Uterus (tissue), 4 donors: ENCODE measurements at places on chromosomes 13 and 19. TPM values are rescaled to one million over a fixed set of nuclear protein-coding genes. Genes with fewer than 3 reads are reported as not detected.

Gene SPACA4
- total RNA-seq: not detected

Gene RASIP1
- total RNA-seq: 42.0 TPM

Gene LRRC8E
- total RNA-seq: not detected

Gene MEIOSIN
- total RNA-seq: not detected

Gene DOCK9
- 101 TPM for total RNA-seq

Gene KLF1
- total RNA-seq: 0.77 TPM

Gene ZNF566
- total RNA-seq: 11.3 TPM

Gene ZNF433
- 1.5 TPM for total RNA-seq

Gene PSG11
- not detected for total RNA-seq

Gene NLRP4
- not detected for total RNA-seq

DNA sequence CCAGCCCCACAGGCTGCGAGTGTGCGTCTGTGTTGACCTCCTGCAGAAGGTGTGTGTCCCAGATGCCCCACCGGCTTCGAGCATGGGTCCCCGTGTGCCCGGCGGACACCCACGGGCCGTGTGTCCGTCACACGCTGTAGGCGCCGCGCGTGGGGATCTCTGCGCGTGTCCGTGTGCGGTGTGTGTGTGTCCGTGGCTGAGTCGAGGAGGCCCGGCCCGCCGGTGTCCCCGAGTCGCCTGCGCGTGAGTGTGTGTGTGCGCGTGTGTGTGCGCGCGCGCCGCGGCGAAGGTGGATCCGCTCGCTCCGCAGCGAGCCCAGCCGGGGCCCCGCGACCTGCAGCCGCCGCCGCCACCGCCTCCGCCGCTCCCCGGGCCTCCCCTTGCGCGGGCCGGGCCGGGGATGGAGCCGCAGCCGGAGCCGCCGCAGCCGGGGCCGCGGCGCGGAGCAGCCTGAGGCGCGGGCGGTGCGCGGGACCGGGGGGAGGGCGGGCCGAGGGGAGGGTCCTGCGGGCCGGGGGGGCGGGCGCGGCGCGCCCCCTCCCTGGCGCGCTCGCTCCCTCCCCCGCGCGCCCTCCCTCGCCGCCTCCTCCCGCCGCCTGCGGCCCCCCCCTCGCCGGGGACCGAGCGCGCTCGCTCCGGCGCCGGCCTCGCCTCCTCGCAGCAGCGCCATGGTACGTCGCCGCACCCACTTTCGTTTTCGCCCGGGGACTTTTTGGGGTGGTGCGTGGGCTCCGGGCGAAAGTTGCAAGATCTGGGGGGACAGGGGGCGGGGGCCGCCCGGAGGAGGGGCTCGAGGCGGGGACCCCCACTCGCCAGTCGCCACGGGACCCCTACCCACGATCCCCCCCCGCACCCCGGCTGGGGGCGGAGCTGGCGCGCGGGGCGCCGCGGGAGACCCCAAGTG is 7.1 kb upstream of the NFIC start:
- peak; percentile 65 for DNase-seq

Gene LILRA6
- total RNA-seq: 1.0 TPM

DNA sequence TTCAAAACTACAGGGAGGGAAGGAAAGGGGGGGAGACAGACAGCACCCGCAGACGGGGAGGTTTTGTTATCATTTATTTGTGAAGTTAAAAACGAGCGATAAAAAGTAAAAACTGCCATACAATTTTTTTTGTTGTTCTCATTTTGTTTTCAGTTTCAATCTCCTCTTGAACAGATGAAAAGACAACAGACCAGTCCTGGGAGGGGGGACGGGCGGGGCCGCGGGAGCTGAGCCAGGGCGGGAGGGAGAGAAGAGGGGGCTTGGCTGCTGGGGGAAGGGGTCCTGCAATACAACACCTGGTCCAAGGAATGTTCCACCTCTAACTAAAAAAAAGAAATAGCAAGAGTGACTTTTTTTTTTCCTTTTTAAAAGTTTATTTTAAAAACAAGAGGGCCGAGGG is 11.3 kb downstream of the KHSRP start:
- no peak for DNase-seq

- no peak for DNase-seq
Measured at GRCh38 chr19:35938282-35939224, 2.4 kb downstream of the LRFN3 start.

Gene NUCB1
- total RNA-seq: 175 TPM

Gene MYO9B
- total RNA-seq: 63.5 TPM

DNA sequence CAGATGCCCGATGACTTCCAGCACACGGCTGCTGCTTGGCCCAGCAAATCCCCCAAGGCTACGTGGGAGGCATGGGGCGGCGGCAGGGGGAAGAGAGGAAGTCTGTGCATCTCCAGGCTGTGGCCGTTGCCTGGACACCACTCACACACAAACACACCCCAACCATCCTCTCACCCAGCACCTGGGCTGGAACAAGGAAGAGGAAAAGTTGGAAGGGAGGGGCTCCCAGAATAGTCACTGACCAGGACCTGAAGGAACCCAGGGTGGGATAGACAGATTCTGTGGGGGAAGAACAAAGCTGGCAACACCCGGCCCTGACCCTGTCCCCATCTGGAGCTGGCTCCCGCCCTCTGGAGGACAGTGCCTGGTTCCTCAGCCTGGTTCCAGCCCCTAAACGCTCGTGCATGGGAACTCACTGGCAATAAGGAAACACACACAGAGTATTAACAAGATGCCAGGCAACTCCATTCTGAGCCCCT is 11.2 kb downstream of the PPP6R1 start:
- no peak for DNase-seq

DNA sequence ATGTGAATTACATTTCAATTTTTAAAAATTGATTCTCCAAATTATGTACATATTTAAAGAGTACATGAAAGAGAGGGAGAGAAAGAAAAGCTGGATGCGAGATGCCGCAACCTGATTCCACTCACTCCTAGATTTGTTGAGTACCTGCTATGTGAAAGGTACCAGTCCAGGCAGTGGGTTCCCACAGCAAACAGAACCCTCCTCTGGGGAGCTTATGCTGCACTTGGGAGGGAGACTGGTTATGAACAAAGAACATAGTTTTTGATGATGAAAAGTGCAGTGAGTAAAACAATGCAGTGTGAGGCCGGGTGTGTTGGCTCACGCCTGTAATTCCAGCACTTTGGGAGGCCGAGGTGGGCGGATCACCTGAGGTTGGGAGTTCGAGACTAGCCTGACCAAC is 43.4 kb downstream of the ACTN4 start:
- DNase-seq: no peak

Gene PSG6
- total RNA-seq: not detected
